ENCODE measurements at places on chromosomes 1 and 21. TPM values are rescaled to one million over a fixed set of nuclear protein-coding genes. Genes with fewer than 3 reads are reported as not detected.
A peak's percentile ranks its signal among the peaks of the same experiment; 100 is the strongest.

Gene PGLYRP4
- total RNA-seq: not detected

Gene CFHR5
- not detected for total RNA-seq

Gene DESI2
- 19.8 TPM for total RNA-seq

Gene LCE1D
- total RNA-seq: not detected

Gene TMEM54
- 17.4 TPM for total RNA-seq

Gene MTMR11
- 6.6 TPM for total RNA-seq

Gene UTP25
- total RNA-seq: 8.7 TPM

- no peak for DNase-seq
- H3K36me3 ChIP-seq: no peaks in the 10 kb centered on the region
- H3K4me1 ChIP-seq: no peaks in the 10 kb centered on the region
These were observed 50.0 kb upstream of the ZNF648 start for GRCh38 chr1:182111496-182111895.

DNA sequence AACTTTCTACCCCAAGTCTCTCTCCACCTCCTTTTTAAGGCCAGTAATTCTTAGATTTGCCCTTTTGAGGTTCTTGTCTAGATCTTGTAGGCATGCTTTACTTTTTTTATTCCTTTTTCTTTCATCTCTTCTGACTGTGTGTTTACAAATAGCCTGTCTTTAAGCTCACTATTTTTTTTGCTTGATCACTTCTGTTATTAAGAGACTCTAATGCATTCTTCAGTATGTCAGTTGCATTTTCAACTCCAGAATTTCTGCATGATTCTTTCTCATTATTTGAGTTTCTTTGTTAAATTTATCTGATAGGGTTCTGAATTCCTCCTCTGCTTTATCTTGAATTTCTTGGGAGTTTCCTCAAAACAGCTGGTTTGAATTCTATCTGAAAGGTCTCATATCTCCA, 30.9 kb downstream of the XPR1 start:
- no peak overlapping the region for H3K4me3 ChIP-seq
- no peaks in the 10 kb centered on the region for H3K36me3 ChIP-seq
- no peak for DNase-seq
- H3K27me3 ChIP-seq: no peaks in the 10 kb centered on the region

DNA sequence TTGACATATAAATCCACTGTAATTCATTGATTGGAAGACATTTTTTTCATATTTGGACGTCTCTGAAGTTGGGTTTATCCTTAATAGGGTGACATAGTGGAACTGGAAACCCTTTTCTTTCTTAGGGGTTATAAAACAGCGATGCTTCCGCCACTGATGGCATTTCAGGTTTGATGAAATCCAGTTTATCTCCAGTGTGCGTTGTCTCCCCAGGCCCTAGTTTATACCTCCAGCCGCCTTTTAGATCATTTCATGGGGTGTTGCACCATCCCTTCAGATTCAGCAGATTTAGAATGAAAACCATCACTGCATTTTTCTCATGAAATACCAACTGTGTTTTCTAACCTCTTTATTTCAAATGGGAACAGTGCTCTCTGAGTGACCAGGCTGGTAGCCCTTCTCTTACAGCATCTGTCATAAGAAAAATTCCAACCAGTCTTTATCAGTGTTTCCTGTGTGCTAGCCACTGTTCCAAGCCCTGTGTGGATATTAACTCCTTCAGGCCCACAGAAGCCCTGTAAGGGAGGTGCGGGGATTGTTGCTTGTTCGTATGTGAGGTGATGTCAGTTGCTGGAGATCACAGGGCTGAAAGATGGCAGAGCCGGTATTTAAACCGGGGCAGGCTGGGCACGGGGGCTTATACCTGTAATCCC, 19.0 kb downstream of the H6PD start:
- no peak overlapping the region for H3K27ac ChIP-seq
- peaks cover 68% of the 10 kb centered on the region for H3K4me1 ChIP-seq
- no peak for DNase-seq
- H3K36me3 ChIP-seq: peaks cover under 1% of the 10 kb centered on the region
- H3K4me3 ChIP-seq: no peak overlapping the region

GRCh38 chr1:173002891-173003838, 47.6 kb downstream of the TNFSF18 start:
- no peak overlapping the region for H3K27ac ChIP-seq
- no peaks in the 10 kb centered on the region for H3K36me3 ChIP-seq
- H3K27me3 ChIP-seq: no peaks in the 10 kb centered on the region
- no peak for DNase-seq
- no peaks in the 10 kb centered on the region for H3K4me1 ChIP-seq

DNA sequence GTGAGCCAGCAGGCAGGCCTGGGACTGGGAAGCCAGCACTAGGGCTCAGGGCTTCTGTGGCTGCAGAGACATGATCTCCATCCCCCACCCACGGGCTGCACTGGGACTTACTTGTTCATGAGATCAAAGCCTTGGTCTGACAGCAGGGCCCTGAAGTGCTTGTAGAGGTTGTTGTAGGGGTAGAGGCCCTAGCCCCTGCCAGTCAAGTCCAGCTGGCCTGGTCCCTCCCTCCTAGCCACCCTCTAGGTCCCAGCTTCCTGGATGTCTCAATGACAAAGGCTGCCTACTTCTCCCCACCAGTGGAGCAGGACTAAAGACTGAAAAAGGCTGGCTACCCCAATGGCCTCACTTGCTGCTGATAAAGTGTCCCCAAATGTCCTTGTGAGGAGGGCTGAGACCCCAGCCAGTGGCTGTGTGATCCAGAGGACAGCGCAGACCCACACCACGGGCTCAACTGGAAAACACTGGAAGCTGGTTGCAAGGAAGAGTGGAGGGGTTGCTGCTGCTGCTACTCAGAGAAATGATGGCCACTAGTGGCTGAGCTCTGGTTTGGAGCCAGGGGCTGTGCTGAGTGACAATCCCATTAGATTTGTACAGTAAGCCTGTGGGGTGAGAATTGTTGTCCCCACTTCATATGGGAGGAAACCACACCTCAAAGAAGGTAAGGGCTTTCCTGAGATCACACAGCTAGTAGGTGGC, 1.4 kb downstream of the HTR1D start:
- H3K27ac ChIP-seq: no peak overlapping the region
- H3K36me3 ChIP-seq: no peaks in the 10 kb centered on the region
- peaks cover 83% of the 10 kb centered on the region for H3K27me3 ChIP-seq
- no peak overlapping the region for H3K4me3 ChIP-seq
- H3K4me1 ChIP-seq: peaks cover 16% of the 10 kb centered on the region
- DNase-seq: no peak

DNA sequence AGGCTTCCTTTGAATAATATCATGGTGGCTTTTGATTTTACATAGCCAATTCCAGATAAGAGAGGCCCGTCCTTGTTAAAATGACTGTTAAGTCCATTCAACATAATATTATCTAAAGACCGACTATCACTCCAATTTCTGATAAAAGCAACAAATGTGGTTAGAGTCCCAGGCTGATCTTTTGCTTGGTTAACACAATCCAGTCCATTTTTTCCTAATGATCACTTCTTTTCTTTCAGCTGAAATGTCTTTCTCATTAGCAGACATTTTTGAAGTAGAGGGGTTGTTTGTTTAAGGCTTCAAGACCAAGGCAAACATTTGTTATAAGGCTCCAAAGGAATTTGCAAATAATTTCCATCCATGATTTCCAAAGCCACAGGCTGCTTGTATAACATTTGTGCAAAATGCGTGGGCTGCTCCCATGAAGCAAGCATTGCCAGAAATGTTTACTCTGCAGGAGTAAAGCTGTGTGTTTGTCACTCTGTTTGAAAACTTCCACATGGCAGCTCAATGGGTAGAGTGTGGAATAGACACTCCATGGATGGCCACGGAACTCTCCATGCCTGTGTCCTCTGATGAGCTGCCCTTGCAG, 111.5 kb downstream of the PSMG1 start:
- H3K27me3 ChIP-seq: no peaks in the 10 kb centered on the region
- peaks cover 11% of the 10 kb centered on the region for H3K4me1 ChIP-seq
- H3K36me3 ChIP-seq: no peaks in the 10 kb centered on the region
- H3K27ac ChIP-seq: peak overlapping the region; percentile 63

GRCh38 chr1:43123031-43123430, 49.1 kb downstream of the EBNA1BP2 start:
- no peaks in the 10 kb centered on the region for H3K36me3 ChIP-seq
- H3K4me3 ChIP-seq: no peak overlapping the region
- H3K4me1 ChIP-seq: no peaks in the 10 kb centered on the region
- H3K27me3 ChIP-seq: peaks cover 25% of the 10 kb centered on the region
- DNase-seq: no peak

DNA sequence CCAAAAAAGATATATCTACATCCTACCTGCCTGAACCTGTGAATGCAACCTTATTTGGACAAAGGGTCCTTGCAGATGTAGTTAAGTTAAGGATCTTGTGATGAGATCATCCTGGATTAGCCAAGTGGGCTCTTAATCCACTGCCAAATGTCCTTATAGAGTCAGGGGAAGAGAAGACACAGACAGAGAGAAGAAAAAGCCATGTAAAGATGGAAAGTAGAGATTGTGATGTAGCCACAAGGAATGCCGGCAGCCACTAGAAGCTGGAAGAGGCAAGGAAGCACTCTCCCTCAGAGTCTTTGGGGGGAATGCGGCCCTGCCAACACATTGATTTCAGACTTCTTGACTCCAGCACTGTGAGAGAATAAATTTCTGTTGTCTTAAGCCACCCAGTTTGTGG, 16.2 kb downstream of the HSD11B1 start:
- no peak for DNase-seq
- H3K27me3 ChIP-seq: no peaks in the 10 kb centered on the region
- no peaks in the 10 kb centered on the region for H3K36me3 ChIP-seq
- H3K4me3 ChIP-seq: no peak overlapping the region
- H3K27ac ChIP-seq: no peak overlapping the region
- H3K4me1 ChIP-seq: no peaks in the 10 kb centered on the region

DNA sequence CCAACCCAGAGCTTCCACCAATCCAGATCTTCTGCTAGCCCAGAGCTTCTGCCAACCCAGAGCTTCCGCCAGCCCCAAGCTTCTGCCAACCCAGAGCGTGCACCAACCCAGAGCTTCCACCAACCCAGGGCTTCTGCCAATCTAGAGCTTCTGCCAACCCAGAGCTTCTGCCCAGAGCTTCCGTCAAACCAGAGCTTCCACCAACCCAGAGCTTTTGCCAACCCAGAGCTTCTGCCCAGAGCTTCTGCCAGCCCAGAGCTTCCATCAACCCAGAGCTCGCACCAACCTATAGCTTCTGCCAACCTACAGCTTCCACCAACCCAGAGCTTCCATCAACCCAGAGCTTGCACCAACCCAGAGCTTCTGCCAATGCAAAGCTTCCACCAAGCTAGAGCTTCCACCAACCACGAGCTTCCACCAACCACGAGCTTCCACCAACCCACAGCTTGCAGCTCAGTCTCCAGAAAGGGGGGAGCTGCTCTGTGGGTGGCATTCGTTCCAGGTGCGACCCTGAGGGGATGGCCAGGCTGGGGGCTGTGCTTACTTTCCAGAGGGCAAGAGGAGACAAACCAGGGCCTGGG, 23.8 kb downstream of the CRYAA start:
- H3K36me3 ChIP-seq: no peaks in the 10 kb centered on the region
- H3K27ac ChIP-seq: no peak overlapping the region
- DNase-seq: peak; percentile 53
- H3K27me3 ChIP-seq: no peaks in the 10 kb centered on the region

DNA sequence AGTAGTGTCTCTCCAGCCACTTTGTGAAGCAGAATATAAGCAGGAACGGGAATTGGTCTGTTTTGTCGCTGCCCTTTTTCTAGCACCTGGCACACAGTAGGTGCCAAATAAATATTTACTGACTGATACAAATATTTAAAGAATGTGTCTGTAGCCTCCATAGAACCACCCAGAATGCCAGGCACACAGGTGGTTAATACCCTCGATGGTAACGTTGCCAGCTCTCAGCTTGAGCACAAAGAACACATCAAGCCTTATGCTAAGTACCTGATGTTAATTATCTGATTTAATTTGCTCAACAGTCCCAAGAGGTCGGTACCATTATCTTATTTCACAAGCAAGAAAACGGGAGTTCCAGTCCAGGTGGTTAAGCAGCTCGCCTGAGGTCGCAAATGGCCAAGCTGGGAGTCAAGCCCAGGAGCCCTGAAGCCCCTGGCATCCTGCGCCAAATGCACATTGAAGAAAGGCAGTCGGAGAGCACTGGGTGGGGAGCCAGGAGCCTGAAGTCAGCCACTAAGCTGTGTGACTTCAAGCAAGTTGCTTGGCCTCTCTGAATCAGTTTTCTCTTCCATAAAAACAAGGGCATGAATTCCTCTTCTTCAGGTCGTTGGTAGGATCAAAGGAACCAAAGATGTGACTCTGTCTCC, 26.4 kb downstream of the HSPG2 start:
- no peaks in the 10 kb centered on the region for H3K27me3 ChIP-seq
- no peaks in the 10 kb centered on the region for H3K36me3 ChIP-seq
- no peak for DNase-seq
- H3K4me3 ChIP-seq: no peak overlapping the region

All from spleen (tissue), 13 donors.